D341Med (cell line): ENCODE measurements at places on chromosomes 11 and 22.

DNA sequence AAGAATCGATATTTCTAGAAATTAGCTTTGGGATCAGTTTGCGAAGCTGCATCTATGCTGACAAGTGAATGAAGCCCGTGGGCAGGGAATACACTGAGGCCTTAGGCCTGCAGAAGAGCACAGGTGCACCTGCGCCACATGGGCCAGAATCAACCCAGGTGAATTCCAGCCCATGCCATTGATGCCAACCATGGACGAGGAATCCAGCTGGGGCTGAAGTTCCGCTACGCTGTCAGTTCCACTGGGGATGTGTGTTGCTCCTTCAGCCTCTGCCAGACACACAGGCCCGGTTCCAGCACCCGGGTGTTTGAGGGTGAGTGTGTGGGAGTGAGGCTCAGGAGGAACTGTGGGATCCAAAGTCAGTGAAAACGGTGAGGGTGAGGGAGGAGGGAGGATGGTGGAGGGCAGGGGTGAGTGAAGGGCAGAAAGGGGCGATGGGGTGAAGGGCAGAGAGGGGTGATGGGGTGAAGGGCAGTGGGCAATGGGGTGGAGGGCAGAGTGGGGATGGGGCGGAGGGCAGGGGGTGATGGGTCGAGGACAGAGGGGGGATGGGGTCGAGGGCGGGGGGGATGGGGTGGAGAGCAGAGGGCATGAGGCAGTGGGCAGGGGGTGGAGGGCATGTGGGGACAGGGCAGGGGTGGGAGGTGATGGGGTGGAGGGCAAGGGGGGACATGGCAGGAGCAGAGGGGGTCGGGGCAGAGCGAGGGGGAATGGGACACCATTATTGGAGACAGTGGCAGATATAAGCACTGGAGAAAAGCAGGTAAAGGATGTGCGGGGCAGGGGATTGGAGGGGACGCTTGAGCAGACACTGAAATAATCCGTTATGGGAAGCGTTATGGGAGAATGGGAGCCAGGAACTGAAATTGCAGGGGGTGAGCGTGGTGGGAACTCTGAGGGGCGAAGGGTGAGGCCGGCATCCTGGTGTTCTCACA, 931.6 kb downstream of the BRD1 start:
- DNase-seq, result peak; percentile 15

- no peak for DNase-seq
Measured at GRCh38 chr22:37229805-37230672, 14.0 kb downstream of the RAC2 start.

- DNase-seq, result no peak
Measured at GRCh38 chr11:106160494-106160893, 83.0 kb downstream of the AASDHPPT start.

- no peak for DNase-seq
Measured at GRCh38 chr11:3861683-3862082, 6.2 kb downstream of the STIM1 start.

GRCh38 chr11:62172294-62172693, 17.7 kb upstream of the SCGB1D1 start:
- no peak for DNase-seq

GRCh38 chr11:813456-814096, 3.8 kb downstream of the RPLP2 start:
- DNase-seq, result no peak

DNA sequence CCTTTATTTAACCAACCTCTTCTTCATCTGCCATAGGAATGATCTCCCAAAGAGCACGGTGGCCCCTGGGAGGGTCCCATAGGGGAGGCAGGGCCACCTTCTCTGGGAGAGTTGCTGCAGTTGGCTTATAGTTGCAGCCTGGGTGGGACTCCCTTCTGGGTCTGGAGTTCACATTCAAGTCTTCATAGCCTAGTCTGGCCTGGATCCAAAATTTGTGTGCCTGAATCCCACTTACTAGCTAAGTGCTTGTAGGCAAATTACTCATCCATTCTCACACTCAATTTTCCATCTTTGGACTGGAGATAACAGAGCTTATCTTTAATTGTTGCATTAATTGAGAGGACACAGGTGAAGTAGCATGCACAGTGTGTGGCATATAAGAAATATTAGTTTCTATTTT, 163.6 kb downstream of the GRIK4 start:
- DNase-seq, result no peak

- peak; percentile 82 for DNase-seq
Measured at GRCh38 chr11:45102810-45103621, 43.4 kb upstream of the PRDM11 start.

- DNase-seq, result no peak
Measured at GRCh38 chr11:66052664-66052982, 459 bp downstream of the SF3B2 start.

- no peak for DNase-seq
Measured at GRCh38 chr11:111571829-111572501, 30.3 kb upstream of the SIK2 start.

GRCh38 chr22:44525941-44526778, 28.1 kb upstream of the RTL6 start:
- DNase-seq, result no peak

GRCh38 chr11:102522312-102523188, 8.0 kb downstream of the MMP7 start:
- no peak for DNase-seq

- DNase-seq, result no peak
Measured at GRCh38 chr11:121563900-121564822, 111.4 kb upstream of the SORL1-AS1 start.

- DNase-seq, result peak; percentile 80
Measured at GRCh38 chr11:57456960-57457642, 3.2 kb upstream of the RTN4RL2 start.

DNA sequence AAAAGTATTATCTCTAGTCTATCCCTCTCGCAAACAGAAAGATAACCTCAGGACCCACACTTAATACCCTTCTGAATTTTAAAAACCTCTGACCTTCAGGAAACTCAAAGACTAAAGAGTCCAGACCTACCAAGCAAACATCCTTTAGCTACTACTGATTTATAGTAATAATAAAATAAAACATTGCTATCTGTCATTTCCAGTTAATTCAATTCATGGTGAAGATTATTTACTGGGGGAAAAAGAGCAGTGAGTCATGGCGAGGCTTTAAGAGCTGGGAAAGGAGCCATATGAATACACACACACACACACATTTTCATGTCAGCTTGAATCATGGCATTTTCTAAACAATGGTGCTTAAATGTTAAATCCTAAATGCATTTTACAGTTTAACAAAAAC, 87.1 kb downstream of the FAM76B start:
- DNase-seq, result no peak
